Astrocyte of the spinal cord (primary cell): ENCODE measurements at places on chromosomes 2 and 18.

GRCh38 chr2:233453111-233453915 lies 99.0 kb downstream of the DGKD start:
- no peak for DNase-seq

GRCh38 chr2:74493546-74493945 lies 5.9 kb downstream of the LBX2 start:
- DNase-seq: no peak

GRCh38 chr2:235265348-235265965 lies 228.4 kb upstream of the AGAP1 start:
- DNase-seq: no peak

GRCh38 chr2:40118622-40119021 lies 333.3 kb downstream of the SLC8A1 start:
- no peak for DNase-seq

GRCh38 chr2:6074089-6074643 lies 382.0 kb downstream of the SOX11 start:
- no peak for DNase-seq

- DNase-seq: peak; percentile 5
Measured at GRCh38 chr18:21769206-21769605, 28.6 kb downstream of the MIB1 start.

DNA sequence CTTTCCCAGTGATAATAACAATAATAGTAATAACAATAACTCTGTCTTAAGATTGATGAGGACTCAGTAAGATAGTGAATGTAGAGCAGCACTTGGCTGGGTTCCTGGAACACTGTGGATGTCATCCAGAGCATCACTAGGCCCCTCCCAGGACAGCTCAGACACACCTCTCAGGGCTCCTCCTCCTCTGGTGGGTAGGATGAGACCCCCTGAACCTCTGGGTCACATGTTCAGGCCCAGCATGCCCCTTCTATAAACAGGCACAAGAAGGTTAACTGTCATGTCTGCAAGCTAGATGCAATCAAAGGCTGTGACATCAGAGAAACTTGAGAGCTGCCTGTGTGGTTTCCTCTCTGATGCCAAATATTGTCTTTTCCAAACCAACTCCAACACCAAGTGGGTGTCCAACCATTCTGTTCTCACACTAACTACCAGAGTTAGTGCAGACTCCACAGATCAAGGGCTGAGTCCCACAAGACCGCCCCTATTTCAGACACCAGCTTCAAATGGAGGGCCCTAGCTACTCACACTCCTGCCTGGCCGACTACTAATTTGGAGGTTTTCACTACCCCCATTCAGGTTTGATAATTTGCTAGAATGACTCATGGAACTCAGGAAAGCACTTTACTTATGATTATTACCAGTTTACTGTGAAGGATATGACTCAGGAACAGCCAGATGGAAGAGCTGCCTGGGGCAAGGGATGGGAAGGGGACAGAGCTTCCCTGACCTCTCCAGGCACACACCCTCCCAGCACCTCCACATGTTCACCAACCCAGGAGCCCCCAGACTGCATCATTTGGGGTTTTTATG lies 46.4 kb upstream of the BZW1 start:
- DNase-seq: peak; percentile 97

- DNase-seq: no peak
Measured at GRCh38 chr2:141063406-141063805, 1067.4 kb downstream of the LRP1B start.

DNA sequence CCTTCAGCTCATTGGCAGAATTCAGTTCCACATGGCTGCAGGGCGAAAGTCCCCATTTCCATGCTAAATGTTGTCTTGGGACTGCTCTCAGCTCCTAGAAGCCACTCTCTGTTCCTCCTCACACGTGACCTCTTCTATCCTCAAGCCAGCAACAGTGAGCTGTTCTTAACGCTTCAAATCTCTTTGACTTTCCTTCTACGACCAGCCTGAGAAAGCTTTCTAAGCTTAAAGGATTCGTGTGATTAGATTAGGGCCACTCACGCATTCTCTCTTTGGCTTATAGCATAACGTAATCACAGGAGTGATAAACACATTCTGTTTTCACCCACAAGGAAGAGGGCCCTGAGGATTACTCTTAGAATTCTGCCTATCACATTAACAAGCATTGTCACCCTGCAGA lies 29.8 kb upstream of the LAMA1 start:
- DNase-seq: no peak

- no peak for DNase-seq
Measured at GRCh38 chr2:232541961-232542714, 2.6 kb downstream of the CHRNG start.

DNA sequence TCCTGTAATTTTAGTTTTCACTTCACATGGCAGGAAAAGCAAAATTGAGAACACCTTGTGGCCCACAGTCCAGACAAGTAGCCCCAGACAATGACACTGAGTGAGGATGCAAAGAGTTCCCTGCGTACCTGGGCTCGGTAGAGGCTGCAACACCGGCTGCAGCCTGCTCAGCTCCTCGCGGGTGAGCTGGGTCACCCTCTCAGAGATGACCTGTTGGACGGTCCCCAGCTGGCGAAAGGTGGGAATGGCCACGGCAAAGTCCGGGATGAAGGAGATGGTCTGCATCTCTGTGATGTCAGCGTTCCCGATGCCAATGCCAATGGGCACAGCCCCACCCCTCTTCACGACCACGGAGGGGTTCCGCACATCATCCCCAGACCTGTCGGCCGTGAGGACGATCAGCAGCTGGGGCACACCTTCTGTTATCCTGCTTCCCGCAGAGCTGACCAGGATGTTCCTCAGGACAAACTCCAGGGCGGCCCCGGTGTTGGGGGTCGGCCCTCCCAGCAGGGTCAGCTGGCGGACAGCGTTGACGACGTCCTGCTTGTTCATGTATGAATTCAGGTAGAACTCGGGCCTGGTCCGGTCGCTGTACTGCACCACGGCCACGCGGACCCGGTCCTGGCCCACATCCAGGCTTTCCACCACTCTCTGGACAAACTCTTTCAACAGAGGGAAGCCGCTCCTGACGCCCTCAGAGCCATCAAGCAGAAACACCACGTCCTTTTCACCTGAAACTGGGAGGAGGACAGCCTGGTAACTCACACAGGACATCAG lies 39.5 kb downstream of the COL6A3 start:
- DNase-seq: no peak

GRCh38 chr18:51337406-51337805 lies 139.9 kb upstream of the MEX3C start:
- peak; percentile 66 for DNase-seq

DNA sequence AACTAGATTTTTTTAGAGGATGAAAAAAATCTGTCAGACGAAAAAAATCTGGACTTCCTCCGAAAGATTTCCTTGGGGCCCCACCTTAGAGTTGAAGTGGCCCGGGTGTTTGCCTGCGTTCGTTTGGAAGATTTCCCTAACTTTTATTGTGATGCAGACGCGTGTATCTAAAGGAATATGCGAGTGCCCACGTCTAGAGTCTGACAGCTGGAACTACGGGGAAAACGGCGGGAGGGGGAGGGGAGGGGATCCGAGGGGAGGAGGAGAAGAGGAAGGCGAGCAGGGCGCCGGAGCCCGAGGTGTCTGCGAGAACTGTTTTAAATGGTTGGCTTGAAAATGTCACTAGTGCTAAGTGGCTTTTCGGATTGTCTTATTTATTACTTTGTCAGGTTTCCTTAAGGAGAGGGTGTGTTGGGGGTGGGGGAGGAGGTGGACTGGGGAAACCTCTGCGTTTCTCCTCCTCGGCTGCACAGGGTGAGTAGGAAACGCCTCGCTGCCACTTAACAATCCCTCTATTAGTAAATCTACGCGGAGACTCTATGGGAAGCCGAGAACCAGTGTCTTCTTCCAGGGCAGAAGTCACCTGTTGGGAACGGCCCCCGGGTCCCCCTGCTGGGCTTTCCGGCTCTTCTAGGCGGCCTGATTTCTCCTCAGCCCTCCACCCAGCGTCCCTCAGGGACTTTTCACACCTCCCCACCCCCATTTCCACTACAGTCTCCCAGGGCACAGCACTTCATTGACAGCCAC lies 2.4 kb upstream of the SP9 start:
- DNase-seq: no peak

DNA sequence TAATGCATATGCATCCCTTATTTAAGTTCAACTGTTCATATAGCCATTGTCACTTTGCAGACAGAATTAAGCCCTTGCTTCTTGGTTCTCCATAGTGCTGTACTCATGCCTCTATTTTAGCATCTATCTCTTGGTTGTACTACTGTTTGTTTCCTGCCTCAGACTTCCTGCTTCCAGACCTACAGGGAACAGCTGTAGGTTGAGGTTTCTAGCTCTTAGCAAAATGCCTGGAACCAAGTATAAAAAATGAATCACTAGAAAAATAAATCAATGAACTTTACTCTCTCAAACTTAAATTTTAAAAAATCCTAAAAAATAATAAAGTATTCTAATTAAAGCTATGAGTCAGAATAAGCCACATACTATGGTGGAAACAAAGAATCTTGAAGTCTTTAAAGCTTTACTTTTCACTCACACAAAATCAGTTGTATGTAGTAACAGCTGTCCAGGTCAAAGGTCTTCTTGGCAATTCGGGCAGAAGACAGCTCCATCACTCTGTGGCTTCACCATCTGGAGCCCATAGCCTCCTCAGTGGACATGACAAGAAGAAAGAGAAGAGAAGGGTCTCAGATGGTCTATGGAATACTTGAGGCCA lies 1228.1 kb upstream of the GYPC start:
- peak; percentile 33 for DNase-seq

DNA sequence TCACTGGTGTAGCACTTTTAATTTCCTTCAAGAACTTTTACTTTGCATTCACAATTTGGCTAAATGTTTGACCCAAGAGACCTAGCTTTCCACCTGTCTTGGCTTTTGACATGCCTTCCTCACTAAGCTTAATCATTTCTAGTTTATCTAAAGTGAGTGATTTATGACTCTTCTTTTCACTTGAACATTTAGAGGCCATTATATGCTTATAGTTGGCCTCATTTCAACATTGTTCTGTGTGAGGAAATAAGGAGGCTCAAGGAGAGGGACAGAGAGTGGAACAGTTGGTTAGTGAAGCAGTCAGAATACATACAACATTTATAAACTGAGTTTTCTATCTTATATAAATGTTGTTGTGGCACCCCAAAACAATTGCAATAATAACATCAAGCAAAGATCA lies 489.3 kb upstream of the CDH2 start:
- DNase-seq: no peak

GRCh38 chr2:15773846-15774245 lies 166.5 kb upstream of the MYCN start:
- DNase-seq: no peak

DNA sequence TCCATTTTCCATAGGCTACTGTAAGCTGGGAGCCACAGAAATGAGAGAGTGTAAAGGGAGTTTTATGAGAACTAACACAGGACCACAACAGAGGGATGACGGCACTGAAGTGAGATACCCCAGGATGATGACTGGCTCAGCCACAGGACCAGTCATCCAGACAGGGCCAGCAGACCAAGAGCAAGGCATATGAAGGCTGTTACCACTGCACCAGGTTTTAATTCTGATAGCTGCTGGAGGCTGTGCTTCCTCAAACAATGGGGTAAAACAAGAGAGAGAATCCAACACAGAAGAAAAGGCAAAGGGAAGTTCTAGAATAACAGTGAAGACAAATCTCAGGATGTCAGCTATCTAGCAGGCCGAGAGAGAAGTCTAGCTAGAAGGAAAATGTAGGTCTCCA lies 94.9 kb downstream of the BCL2 start:
- no peak for DNase-seq
